ENCODE measurements at places on chromosomes 7 and 10.

DNA sequence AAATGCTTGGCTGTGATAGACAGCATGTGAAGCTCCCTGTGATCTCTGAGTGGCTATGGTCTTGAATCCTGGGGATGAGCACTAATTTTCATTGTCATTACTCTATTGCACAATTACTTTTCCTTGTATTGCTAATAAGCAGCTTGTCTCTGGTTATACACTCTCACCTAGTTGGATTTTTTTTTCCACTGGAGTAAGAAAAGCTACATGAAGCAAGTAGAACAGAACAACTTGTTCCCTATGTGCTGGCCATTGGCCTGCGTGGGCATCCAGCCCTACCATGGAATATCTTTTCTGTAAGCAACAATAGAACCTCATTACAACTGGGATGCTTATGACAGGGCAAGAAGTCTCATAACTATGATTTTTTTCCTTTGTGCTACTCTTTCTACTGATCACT, 807.4 kb downstream of the TNS3 start:
- DNase-seq = no peak

GRCh38 chr10:7577176-7577575, 89.6 kb downstream of the ITIH5 start:
- no peak for DNase-seq

DNA sequence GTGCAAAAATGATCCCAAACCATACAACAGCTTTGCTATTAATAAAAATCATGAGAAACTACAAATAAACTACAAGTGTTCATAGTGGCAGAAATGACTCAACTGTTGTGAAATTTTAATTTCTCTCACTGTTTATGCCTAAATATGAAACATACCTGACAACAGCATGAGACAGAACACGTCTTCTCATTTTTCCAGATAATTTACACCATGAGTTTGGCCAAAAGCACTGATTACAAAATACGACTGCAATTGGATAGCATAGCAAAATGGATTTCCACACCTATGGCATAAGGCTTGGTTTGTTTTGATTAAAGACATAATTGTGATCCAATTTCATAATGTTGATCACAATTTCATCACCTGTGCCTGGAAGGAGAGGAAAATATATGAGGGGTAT, 608.6 kb downstream of the GATA3 start:
- DNase-seq = no peak

GRCh38 chr7:46168671-46169383, 247.8 kb upstream of the IGFBP3 start:
- no peak for DNase-seq

All from C1 segment of cervical spinal cord (tissue), 14 donors.